ENCODE measurements at places on chromosomes 4 and X. TPM values are rescaled to one million over a fixed set of nuclear protein-coding genes. Genes with fewer than 3 reads are reported as not detected.

PRRG1 gene
- 13.8 TPM for total RNA-seq

CNKSR2 gene
- total RNA-seq: 0.95 TPM

DNA sequence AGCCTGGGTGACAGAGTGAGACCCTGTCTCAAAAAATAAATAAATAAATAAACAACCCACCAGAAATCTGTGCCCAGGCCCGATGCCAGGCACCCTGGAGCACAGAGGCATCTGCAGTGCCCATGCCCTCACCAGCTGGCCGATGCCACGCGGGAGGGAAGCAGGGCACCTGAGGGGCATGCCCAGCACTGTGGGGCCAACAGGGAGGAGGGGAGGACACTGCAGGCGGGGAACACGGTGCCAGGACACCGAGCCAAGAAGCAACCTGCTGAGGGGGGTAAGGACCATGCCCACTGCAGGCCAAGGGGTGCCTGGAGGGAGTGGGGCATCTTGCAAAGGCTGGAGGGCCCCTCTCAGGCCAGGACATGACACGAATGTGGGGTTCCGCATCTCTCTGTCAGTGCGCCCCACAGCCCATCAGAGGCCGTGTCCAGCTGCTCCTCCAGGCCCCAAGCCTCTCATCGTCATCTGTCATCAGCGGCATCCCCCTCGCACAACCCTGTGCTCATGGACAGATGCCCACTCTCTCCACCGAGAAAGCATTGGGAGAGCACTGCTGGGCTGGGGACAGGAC is 13.3 kb upstream of the DUSP9 start:
- no peak for DNase-seq

DNA sequence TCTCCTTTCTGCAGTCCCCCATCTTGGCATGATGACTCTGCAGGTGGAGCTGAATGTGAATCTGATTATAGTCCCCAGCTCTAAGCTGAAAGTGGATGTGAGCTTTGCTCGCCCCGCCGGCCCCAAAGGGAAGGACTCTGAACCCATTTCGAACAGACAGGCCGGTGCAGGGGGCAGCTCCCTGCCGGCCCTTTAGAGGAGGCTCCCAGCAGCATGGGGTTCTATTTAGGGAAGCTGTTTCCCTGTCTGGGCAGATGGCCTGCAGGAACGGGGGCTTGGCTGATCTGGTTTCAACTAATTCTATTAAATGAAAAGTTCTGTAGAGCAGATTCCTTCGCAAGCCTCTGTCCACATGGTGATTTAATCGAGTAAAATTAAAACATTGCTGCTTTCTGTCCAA is 104.8 kb upstream of the MSX1 start:
- DNase-seq: no peak

DNA sequence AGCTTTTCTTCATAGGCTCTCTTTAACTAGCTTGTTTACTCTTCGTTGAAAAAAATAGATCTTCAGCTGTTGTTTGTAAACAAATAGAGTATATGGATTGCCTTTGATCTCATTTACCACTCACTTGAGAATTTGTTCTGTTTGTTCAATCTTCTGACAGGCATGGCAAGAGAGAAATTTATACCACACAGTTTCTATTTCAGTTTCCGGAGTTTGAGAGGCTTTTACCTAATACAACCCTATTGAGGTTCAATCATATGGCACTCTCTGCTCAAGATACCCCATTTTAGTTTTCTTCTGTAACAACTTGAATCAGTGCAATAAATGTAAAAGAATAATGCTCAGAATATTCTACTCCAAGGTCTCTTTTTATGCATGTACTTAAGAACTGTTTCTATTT is 148.0 kb downstream of the EMCN start:
- DNase-seq: no peak

DNA sequence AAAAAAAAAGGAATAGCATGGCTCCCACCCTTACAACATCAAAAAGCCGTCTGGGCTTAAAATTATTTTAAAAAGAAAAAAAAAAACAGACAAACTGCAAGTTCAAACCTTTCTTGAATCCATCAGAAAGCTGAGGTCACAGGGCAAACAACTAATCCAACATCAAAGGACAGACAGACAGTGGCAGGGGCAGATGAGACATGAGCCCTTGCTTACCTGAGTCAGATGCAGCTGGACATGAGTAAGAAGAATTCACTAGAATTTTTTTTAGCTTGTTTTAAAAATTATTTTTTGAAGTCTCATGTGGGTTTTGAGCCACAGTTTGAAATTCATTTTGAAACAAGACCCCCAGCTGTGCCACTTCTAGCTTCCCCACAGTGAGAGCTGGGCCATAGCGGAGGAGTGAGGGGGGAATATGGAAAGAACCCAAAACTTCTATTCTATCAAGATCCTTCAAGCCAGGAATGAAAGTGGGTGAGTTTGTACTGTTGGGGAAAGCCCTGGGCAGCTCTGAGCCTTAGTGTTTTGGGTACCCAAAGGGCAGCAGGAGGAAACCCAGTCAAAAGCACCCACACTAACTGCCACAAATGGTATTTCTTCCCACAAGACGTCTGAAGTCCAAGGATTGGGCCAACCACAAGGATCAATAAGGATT is 111.4 kb downstream of the ATXN3L start:
- DNase-seq: no peak

- no peak for DNase-seq
Observed at GRCh38 chr4:7307394-7308099, 115.2 kb downstream of the SORCS2 start.

All from left colon (tissue), 2 donors.